NCI-H524 treated with DMSO at 0.1 percent for 48 hours (cell line): ENCODE measurements at places on chromosomes 16 and 17.

DNA sequence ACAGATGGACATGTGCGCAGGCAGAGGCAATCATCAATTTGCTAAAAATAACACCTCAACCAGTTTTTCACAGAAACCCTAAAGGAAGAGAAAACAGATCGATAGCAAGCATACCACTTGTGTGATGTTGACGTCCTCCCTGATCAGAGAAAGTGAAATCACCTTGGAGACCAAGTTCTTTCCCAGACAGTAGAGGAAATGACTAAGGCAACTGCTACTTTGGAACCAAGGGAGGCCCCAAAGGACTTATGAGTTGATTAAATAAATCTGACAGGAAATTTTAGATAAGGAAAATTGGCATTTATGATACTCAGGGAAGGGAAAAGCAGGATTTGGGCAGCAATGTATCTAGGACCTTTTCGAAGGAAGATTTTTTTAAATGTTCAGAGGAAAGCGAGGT, 267.1 kb upstream of the ASIC2 start:
- DNase-seq = no peak

GRCh38 chr16:67154578-67155294, 3.9 kb upstream of the B3GNT9 start:
- no peak for DNase-seq

GRCh38 chr16:56625140-56625942, at the start of gene MT1E:
MT1E (plus strand) TSS chr16:56625781; CDS start chr16:56625852, 71 bp downstream.
- DNase-seq = no peak

DNA sequence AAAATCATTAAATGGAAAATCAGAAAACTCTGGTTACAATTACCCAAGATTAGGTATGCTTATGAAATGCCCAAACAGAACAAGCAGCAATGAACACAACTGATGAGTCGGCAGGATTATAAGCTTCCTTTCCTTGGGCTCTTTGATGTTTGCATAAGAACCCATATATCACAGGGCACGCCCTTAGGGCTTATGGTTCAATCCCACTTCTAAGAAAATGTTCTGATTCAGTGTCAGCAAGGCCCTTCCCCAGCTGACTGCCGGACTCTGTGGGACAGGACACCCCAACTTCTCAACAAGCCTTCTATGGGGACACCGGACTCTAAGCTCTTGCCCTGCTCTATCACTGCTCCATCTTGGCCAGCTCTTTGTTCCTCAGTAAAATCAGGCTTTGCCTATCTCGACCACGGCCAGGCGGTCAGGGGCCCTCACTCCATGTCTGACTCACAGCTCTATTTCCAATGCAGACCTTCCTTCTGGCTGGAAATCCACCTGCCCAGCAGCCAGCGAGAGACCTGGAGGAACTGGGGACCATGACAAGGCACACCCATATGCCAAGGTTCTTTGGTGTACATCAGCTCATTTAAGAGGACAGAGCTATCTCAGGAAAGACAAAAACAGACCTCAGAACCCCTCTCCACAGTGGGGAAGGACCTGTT, 26.8 kb downstream of the LITAFD start:
- DNase-seq = no peak

- DNase-seq = no peak
Observed at GRCh38 chr16:89786474-89787364, 29.7 kb downstream of the FANCA start.

DNA sequence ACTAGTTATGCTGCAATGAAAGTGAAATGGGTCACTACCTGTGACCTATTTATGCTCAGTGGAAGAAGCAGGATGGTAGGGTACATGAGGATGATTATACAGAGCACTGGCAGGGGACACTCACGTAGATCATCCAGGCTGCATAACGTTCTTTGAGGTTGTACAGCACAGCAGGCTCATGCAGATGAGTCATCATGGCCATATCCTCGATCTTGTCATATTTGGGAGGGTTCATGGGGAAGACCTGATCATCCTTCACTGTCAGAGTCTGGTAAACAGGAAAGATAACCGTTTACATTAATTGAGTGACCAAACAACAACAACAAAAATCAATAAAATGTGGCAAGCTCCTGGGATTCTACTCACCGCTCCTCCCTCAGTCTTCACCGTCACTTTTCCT, 2.1 kb downstream of the MYH2 start:
- no peak for DNase-seq

GRCh38 chr16:83586461-83587200, 221.1 kb upstream of the HSBP1 start:
- DNase-seq = peak; percentile 35

DNA sequence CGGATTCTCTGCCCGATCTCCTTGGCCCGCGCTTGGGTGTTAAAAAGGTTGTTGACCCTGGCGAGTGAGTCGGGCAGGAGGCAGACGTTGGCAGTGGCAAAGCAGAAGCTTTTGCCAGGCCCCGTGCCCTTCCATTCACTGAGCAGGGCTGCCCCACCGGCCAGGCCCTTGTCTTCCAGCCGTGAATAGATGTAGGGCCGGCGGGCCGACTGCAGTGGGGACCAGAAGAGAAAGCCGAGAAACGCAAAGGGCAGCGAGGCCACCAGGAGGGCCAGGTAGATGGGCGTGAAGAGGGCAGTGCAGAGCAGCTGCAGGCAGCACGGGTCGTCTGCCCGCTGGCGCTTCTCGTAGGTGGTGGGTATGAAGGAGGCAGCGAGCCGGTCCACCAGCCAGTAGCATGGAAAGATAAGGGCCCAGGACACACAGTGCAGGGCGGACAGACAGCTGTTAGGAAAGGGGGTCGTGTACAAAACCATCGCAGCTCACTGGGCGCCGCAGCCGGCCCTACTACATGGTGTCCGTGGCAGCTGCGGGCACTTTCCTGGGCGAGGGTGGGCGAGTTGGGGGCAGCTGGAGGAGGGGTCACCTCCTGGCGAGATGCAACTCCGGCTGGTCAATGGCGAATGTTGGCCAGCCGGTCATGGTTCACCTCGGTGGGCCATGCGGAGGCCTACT, 61.0 kb downstream of the PRMT7 start:
- no peak for DNase-seq
